Memory B cell (primary cell): ENCODE measurements at places on chromosomes 12 and 14.

GRCh38 chr14:52265253-52265652, 2.2 kb upstream of the PTGDR start:
- DNase-seq, result no peak

DNA sequence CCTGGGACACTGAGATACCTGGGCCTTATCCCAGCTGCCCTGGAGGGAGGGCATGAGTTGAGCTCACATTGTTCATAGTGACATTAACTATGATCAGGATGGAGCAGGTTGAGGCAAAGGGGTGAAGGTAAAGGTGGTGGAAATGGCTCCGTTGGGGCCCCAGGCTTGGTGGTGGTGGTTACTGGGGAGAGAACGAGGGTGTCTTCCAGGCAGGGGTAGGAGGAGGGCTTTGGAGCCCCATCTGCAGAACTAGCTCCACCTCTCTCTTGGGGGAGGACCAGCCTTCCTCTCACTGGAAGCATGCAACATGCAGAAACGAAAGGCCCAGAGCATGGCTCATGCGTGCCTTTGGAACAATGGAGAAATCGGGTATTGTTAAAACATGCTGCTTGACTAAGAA, 217.0 kb downstream of the SLC41A2 start:
- DNase-seq, result no peak

DNA sequence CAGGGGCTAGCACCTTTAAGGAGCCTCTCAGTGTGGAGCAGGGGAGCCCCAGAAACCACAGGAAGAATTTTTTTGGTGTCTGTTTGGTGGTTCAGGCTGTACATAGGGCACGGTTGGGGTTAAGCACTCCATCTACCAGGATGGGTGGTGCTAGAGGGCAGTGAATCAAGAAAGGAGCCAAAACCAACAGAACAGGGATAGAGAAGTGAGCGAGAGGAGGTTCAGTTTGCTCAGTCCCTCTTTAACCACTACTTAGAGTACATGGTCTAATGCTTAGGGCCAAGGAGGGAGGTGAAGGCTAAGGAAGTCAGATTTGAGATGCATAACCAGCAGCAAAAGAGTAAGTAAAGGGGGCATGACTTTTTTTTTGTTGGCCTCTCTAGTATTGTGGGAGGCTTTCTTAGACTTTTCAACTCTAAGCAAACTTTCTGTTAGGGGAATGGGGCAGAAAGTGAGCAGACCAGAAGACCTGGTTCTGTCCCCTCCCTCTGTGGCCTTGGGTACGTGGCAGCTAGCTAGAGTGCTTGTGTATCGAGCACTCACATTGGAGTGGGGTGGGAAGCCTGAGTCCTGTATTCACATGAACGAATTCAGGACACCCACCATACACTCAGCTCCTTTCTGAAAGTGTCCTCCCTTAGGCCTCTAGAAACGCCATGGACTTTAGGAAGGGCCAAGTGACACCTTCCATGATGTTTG, 6.6 kb upstream of the NPFF start:
- no peak for DNase-seq

- no peak for DNase-seq
Observed at GRCh38 chr12:23600919-23601318, 348.6 kb downstream of the SOX5 start.

DNA sequence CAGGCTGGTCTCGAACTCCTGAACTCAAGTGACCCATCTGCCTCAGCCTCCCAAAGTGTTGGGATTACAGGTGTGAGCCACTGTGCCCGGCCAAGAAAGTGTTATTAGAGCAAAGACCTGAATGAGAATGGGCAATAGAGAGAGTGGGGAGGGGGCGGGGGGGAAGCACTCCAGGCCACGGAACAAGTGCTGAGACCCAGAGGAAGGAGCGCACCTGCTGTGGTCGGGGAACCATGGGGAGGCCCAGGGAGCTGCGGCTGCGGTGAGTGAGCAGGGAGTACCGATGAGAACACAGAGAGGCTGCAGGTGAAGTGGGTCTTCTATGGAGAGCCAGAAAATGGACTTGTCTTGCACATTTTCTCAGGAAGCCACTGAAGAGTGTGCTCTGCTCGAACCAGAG, 10.8 kb downstream of the SMIM41 start:
- no peak for DNase-seq

DNA sequence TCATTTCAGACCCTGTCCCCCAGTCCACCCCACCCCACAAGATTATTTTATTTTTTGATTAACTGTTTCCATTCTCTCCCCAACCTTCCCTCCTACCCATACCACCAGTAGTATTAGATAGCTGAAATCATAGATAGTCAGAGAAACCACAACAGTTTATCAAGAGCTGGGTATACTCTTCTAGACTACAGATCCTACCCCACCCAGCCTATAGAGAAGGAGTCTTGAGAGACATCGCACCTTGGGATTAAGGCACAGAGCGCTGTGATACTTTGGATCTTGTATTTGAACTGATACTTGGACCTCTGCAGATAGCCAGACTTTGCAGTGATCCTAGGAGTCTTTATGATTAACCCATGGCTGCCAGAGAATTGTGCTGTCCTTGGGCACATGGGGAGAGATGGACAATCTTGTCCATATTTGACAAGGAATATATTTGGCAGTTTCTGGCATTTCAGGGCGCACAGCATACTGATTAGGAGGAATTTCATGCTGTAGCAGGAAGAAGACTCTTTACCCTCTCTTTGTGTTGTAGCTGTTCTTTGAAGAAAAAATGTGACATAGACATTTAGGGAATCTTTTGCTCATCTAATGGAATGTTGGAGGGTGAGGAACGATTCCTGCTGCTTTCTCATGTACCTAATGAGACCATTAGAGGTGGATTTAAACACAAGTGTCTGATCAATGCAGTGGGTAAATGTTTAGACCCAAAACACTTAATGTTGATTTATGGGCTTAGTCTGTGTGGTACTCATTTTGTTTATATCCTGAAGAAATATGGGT, 982 bp downstream of the RBMS2 start:
- DNase-seq, result no peak

DNA sequence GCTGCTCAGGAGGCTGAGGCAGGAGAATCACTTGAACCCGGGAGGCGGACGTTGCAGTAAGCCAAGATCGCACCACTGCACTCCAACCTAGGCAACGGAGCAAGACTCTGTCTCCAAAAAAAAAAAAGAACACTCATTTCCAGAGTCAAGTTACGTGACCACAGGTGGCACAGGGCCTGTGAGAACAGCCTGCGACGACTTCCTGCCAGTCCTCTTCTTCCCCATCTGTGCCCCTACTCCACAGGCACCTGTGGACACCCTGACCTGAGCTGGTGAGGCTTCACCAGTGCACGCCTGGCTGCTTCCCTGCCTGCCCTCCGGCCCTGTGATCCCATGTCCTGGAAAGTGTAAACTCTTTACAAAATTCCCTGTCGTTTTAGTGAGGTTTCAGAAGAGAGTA, 77.7 kb downstream of the PPP2R5C start:
- peak; percentile 17 for DNase-seq

DNA sequence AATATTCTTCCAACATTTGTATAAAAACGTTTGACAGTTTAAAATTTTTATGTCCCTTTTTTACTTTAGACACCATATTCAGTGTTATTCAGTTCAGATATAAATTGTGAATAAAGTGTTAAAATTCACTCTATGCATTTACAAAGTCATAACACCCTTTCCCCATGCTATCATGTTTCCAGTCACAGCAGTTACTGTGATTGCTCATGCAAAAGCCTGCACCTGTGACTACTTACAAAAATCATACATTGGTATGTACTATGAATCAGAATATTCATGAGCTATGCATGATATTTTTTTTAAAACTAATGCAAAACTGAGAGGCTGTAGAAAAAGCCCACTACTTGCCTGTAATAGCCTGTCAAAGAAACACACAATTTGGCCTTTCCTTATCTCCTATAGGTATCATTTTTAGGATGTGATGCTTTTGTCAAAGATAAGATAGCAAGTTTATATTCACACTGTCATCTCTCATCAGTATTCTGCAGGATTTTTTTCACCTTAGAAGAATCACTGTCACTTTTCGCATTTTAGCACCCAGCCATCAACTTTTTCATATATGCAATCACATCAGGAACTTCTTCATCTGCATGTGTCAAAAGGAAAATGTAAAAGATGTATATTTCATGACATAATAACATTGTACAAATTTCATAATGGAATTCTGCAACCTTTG, 443.2 kb downstream of the C12orf50 start:
- DNase-seq, result no peak

DNA sequence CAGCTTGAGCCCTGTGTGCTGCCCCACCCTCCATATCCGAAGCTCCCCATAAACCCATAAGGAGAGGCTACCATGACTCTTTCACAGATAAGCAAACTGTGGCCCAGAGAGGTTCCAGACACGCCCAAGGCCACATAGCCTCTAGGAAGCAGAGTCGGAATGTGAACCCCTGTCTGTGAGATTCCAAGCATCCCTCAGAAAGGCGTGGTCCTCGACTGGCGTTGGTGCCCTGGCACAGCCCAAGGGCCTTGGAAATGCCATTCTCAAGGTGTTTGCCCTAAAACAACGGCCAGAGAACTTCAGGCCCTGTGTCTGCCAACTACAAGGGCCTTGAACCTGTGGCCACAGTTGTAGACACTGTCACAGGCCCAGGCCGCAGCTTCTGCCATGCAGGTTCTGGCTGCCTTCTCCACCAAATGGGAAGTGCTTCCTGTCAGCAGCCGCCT, 8.5 kb upstream of the DIO3 start:
- DNase-seq, result no peak

GRCh38 chr12:13256692-13257045, 60.1 kb downstream of the EMP1 start:
- DNase-seq, result no peak

DNA sequence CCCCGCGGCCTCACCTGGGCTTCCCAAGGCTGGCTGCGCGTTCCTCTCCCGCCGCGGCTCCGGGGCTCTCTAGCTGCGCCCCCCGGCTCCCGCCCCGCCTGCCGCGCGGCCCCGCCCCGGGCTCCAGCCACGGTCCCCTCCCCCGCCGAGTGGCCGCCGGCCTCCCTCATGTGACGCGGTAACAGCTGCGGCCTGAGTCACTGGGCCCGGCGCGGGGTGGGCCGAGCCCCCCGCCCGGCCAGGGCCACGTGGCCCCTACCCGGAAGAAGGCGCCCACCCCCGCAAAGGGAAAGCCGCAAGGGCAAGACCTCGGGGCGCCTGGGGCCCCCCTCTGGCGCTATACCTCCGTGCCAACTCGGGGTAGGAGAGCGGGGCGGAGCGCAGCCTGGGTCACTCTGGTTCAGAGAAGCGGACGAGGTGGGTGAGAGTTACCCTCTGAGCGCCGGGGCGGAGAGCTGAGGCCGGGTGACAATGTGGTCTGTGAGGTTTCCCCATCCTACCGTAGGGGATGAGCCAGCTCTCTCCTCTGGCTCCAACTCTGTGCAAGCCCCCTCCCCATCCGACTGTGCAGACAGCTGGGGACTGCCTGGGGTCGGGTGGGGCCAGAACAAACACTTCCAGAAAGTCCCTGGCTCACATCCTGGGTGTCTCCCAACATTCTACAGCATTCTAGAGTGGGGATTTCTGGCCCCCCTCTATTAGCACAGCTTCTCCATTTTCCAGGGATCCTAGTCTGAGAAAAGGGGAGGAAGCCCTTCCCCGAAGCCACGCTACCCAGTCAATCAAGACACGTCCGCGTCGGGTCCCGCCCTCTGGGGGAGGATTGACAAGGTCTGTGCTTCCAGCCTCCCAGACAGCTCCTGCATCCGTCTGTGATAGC, at the start of gene CD63:
Gene CD63, minus strand, starts transcription at position 71 of the 880 bp plus-strand sequence. CDS start 668 bp downstream, outside the sequence.
- DNase-seq, result peak; percentile 53

DNA sequence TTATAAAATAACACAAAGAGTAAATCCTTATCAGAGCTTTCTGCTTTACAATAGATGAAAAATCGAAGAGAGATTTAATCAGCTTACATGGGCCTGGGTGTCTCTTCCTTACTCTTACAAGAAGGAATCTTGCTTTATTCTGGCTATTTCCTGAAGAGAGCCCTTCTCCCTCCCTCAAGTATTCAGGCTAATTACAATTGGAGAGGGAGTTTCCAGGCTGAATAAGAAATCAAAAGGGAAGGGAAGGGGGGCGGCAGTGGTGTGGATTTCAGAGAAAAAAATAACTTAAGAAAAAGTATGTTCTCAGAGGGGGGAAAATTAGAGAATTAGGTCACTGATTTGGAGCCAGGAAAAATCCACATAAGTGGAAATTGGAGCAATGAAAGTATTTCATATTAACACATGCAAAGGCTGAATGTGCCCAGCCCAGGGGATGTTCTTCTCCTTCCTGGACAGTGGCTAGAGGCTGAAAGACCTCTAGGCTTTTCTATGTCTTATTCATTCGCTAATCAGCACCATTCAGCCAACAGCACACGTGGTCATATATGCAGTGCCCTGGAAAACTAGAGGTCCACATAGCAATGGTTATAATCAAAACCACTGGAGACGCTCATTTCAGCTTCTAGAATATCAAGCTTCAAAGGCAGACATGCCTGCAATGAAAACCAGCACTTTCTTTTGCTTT, 158.9 kb upstream of the BTG1 start:
- DNase-seq, result no peak
